ENCODE measurements at places on chromosomes 2 and 18.

GRCh38 chr2:102585847-102586404 is 33.4 kb upstream of the SLC9A2 start:
- no peak for DNase-seq

DNA sequence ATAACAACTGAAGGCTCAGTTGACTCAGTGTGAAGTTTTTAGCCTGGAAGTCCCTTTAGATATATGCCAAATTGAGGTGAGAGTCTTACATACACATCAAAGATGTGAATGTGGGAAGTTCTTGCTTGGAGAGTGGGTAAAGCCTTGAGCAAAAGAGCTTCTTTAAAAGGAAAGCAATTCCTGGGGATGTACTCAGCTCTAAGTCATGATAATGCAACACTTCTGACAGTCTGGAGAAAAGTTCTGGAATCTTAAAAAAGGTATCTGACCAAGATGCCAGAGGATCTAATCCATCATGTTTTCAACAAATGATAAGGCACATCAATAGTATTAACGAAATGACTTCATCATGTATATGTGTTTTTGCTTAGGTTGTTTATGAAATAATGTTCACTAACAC is 351.2 kb downstream of the CDH19 start:
- no peak for DNase-seq

DNA sequence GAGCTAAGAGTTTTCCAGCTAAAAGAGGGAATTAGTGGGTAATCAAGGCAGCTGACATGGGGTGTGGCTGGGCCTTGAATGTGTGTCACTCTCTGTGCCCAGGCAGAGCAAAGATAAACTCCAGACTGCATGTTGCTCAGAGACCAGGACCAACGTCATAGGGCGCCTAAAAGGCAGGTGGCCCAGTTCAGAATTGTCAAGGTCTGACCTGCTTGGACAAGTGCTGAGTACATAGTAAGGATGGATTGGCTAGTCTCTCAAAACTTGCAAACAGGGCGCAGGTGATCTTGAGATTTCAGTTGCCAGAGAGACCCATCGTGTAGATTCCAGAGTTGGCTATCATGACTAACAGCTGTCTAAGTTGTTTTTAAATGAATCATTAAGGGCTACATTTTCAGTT is 19.0 kb downstream of the CLUL1 start:
- no peak for DNase-seq

DNA sequence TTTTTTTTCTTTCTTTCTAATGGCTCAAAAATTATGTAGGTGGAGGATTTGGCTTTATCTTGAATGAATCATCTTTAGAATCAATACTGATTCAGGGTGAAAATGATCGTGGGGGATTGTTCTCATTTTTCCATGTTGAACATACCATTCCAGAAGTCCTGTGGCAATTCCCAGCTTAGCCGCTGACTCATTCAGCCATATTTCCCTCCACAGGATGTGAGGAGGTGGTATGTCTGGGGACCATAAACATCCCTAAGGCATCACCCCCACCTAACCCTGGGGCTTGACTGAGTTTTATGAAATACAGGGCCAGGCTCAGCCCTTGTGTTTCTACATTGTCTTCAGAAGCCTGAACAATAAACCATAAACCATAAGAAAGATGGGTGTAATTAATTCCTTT is 92.7 kb upstream of the FN1 start:
- DNase-seq: no peak

- no peak for DNase-seq
Observed at GRCh38 chr18:61687317-61687716, 205.5 kb downstream of the RNF152 start.

- DNase-seq: no peak
Observed at GRCh38 chr18:22632191-22632590, 214.5 kb upstream of the CTAGE1 start.

DNA sequence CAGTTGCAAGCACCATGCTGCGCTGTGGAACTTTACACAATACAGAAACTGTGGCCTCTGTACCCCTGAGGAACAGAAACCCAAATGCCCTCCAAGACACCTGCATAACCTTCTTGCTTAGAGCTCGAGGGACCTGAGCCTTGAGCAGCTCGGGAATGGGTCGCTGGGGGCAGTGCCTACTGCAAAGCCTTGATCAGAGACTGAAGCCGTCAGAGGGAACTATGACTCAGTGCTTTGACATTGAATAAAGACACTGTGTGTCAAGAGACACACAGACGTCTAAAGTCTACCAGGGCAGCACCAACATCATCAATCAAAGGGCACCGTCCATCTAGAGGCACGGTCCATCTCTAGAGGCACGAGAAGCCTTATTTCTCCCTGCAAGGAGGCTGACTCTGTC is 30.6 kb downstream of the GPR45 start:
- no peak for DNase-seq

DNA sequence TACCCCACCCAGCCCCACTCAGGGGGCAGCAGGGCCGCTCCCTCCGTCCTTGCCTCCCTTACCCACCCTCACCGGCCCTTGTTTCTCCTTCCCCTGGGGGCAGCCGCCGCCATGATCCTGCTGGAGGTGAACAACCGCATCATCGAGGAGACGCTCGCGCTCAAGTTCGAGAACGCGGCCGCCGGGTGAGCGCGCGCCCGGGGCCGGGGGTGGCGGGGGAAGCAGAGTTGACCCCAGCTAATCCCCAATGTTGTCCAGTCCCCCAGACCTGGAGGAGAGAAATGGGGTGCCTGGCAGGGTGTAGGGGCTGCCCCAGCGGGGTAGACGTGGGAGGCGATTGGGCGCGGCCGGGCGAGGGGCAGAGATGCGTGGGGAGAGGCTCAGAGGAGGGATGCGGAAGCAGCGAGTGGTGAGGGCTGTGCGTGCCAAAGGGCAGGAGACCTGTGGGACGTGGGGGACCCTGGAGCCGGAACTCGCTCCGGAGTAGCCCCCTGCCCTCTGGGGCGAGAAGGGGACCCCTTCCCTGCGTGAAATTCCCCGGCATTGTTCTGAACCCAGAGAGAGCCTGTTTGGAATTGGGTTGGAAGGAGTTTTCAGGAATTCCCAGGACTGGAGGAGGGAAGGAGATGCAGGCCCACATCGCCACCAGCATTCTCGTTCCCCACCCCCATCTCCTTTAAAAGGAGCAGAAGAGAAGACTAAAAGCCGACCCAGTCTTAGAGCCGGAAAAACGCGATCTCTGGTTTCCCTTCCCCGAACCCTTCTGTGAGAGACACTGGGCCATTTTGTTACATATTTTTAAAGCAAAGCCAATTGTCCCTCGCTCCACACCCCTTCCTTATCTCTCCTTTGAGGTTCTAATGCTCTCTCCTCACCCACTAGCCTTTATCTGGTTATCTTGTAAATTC is 625 bp downstream of the ARPC2 start:
- peak; percentile 58 for DNase-seq

Measured in activated CD4-positive, alpha-beta T cell treated with anti-CD3 and anti-CD28 coated beads for 1 hour (primary cell).